ENCODE measurements at places on chromosomes 2 and 18.
A peak's percentile ranks its signal among the peaks of the same experiment; 100 is the strongest.

- no peak for DNase-seq
Observed at GRCh38 chr2:181152701-181153100, 172.3 kb downstream of the UBE2E3 start.

GRCh38 chr2:181891966-181892798, 652 bp downstream of the ITPRID2 start:
- DNase-seq, result peak; percentile 72

DNA sequence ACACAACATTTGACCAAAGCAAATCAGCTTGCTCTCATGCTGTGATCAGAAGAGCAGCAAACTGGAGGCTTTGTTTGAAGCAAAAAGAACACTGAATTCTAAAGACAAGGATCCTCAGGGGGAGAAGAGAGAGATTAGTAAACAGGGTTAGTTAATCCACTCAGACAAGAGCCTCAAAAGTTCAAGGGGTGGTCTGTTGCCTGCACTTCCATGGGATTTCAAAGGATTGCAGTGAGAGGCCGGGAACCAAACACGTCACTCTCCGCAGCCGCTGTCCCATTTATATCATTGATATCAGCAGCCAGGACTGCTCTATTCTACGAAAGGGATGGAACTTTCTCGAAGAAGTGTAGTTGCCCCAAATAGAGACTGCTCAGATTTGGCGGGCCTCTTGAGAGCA, 97.8 kb upstream of the SP3 start:
- no peak for DNase-seq

GRCh38 chr2:21358976-21359375, 235.2 kb downstream of the TDRD15 start:
- no peak for DNase-seq

DNA sequence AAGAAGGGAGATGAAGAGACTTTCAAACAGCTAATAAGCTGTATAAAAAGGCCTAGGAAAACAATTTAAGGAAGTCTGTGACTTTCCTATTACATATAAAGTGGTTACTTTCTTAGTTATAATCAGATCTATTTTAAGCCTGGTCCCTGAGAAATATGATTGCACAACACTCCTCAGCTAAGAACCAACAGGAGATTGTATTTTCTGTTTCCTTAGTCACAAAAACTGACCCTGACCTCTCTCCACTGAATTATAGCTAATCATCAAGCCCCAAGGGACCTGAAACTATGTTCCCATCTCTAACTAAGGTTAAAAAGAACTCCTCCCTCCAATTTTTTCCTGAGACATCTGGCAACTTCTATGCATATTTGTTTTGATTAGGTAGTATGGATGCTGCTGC, 106.9 kb downstream of the ROCK1 start:
- no peak for DNase-seq

DNA sequence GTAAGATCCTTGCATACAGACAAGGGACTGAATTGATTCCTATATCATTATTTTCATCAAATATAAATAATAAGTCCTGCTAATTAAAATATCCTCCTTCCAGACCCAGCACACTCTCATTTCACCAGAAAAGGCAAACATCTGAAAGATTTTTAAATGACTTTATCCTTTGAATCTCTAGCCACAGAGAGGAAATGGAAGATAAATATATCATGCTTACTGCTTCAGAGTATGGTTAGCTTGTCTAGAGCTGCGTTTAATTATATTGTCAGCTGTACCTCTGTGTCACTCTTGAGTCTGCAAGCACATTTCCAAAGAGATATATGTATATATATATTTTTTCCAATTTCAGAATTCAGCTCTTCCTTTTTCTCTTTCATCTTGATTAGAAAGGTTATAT, 232.7 kb downstream of the TRIB2 start:
- no peak for DNase-seq

DNA sequence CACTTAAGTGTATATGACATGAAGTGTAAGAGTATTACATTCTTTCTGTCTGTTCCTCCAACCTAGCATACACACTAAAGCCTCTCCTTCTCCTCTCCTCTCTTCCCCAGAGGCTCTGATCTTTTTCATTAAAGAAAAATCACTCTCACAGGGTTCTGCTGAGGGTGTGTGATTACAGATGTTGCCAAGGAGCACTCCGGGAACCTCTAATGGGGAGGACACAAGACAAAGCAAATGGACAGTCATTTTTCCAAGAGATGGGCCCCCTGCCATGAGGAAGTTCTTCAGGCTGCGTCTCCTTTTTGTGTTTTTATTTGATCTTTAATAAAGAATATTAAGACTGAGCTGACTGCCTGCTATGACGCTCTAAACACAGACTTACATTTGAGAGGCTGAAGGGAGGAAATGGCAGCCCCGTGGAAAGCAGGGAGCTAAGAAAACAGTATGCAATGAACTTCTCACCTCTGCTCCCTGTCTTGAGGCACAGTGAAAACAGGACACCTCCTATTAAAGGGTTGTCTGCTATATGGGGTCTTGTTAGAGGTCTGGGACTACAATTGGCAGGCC, 578.1 kb downstream of the PIK3C3 start:
- DNase-seq, result no peak

DNA sequence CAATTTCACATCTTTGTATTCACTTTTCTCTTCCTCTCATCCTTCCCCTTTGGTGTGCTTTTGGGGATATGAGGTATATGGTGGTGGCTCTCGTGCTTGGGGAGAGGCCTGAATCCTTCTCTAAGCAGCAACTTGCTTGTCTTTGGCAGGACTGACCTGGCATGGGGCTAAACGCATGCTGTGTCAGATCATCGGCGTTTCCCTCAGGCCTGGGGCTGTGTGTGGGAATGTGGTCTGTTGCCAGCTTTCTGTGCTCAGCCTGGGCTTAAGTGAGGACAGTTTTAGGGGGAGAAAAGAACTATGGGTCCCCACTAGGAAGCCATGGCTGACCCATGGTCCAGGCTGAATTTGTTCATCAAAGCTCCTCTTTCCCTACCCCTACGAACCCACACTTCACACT, 60.7 kb downstream of the TET3 start:
- DNase-seq, result no peak

DNA sequence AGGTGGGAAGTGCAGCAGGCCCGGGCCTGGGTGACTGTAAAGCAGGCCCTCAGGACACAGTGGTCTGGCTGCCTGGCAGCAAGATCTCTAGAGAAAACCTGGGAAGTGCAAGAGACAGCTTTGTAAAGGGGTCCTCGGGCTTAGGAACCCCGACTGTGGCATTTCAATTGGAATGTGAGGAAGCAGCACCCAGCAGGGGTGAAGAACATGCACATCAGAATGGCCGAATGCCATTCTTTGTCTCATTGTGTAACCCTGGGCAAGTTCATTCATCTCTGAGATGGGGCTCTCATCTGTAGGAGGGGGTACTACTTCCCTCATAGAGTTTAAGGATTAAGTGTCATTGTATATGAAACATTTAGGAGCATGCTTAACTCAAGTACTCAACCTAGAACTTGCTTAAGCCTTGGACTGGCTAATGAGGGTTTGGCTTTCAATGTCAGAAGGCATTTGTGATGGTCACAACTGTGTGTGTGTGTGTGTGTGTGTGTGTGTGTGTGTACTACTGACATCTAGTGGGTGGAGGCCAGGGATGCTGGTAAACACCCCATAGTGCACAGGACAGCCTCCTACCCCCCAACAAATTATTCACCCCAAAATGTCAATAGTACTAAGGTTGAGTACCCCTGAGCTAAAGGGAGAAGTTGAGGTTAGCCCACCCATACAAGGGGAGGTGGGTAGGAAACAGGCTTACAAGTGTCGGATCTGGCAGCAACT, 29.3 kb downstream of the MEX3C start:
- DNase-seq, result no peak

DNA sequence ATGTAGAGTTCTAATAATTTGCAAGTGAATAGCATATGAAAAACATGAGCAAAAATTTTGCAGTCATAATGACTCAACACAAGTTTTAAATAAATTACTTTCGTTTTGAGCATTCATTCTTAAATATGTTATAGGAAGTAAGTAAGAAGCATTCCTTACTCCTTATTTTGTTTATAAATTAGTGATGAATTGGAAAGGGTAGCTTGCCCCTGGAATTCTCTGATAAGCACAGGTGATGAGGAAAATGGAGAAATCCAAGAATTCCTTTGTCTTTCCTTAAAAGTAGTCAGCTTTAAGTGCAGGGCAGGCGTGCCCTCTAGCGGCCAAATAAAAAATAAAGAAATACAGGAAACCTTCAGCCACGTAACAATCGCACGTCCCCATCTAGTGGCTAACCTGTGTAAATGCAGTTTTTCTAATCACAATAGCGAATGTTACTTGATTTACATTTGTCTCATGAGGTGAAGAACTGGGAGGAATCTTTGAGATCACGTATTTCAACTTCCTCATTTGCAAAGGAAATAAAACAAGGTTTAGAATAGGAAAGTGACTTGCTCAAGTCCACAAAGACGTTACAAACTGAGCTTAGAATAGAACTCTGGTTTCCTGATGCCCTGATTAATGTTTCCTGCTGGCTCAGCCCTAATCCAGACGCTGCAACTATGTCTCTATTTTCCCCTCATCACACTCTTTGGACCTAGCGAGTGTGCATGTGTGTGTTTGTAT, 47.2 kb upstream of the ZNG1B start:
- peak; percentile 59 for DNase-seq

- no peak for DNase-seq
Observed at GRCh38 chr18:35283923-35284794, 5.9 kb downstream of the ZSCAN30 start.

DNA sequence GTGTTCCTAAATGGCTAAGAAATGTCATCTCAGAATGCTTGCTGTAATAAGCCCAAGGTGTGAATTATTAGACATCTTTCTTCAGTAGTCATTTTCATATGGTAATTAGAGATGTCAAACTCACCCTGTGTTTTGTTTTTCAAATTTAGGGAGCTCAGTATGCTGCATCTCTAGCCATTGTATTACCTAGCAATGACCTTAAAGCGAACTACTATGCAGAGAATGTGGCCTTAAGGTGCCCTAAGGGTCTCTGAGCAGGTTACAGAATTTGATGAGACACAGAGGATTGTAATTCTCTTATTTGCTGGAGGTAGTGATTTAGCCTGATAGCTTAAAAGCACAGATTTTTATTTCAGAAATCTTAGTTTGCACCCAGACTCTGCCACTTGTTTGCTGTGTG, 1052.6 kb upstream of the DDX18 start:
- no peak for DNase-seq

DNA sequence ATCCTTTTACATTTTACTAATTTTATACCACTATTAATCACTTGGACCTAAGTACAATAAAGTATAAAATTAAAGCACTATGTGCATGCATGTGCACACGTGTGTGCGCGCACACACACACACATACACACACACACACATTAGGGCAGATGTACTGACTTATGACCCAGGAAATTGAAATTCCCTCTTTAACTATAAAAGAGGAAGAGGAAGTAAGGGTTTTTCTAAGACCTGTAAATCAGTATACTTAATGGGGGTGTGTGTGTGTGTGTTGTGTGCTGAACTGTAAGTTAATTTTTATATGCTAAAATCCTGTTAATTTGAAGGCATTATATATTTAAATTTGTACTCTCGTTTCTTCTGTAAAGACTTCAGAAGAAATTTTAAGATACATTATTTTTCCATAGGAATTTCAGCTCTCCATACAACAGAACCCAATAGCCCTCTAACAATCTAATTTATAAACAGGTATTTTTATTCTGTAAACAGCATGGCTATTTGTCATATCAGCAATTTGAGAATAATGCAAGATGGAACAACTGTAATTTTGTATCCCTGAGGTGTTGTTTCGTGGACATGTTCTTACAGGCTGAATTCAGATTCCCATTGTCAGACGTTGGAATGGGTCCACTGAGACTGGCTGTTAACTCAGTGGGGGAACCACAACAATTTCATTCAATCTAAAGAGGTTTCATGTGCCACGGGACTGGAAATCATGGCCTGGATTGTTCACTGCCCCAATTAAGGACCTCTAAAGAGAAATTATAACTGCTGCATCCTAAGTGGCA, 90.9 kb downstream of the PLA2R1 start:
- no peak for DNase-seq

DNA sequence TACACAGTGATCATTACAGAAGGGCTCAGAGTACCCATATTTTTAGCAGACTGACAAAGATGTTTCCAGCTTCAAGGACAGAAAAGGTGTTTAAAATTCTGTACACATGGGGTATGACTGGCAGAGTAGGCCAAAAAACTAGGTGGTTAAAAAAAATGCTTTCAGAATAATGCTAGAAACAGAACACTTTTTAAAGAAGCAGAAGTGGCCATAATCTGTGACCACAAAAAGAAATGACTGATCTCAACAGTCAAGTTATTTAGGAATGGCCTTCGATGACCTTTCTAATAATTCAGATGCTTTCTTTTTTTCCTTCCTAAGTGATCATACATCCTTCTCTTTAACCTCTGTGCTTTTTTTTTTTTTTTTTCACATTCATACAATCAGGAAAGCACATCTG, 4.1 kb upstream of the AQP4 start:
- DNase-seq, result no peak

DNA sequence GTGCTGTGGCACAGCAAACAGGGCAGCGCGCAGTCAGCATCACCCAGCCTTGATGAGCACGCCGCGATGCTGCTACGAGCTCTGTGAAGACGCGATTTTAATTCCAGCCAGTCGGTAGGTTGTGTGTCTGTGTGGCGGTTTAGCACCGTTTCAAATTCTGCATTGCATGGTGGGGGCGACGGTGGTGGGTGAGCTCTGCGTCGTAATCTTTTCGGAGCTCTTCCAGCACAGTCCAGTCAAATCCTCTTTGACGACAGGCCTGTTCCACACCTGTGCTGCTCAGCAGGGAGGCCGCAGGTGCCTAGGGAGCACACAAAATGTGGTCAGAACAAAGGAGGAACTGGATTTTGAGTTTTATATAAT, 8.6 kb downstream of the ALLC start:
- DNase-seq, result no peak
